NCI-H2081 (cell line): ENCODE measurements at places on chromosomes 2 and 18.

DNA sequence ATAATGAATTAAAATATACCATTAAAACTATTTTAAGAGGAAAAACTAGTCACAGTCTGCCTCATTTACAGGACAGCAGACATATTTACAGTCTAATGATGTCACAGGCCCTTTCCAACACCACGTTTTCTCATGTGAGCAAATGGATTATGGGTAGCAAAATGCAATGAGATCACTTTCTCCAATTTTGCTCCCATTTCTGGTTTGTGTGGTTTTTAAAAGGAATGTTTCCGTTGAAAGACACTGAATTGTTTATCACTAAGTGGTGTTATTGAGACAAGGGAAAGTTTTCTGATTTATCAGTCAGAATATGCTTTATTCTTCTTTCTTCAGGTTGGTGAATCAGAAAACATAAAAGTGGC, 11.4 kb upstream of the NR4A2 start:
- DNase-seq, result no peak

DNA sequence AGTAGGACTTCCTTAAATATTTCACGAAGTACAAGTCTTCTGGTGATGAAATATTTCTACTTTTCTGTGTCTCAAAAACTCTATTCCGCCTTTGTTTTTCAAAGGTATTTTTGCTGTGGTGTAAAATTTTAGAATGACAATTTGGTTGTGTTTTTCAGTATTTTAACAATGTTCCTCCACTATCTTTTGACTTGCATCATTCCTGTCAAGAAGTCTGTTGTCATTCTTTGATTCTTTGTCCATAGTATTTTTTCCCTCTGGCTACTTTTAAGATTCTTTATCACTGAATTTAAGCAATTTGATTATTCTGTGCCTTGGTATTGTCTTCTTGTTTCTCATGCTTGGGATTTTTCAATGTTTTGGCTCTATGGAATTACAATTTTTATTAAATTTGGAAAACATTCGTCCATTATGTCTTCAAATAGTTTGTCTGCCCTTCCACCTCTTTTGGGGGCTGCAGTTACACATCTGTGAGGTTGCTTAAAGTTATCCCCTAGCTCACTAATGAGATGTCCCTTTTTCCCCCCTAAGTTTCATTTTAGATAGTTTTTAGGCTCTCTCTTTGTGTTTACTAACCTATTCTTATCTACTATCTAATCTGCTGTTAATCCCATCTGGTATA, 76.0 kb downstream of the CAB39 start:
- DNase-seq, result no peak

DNA sequence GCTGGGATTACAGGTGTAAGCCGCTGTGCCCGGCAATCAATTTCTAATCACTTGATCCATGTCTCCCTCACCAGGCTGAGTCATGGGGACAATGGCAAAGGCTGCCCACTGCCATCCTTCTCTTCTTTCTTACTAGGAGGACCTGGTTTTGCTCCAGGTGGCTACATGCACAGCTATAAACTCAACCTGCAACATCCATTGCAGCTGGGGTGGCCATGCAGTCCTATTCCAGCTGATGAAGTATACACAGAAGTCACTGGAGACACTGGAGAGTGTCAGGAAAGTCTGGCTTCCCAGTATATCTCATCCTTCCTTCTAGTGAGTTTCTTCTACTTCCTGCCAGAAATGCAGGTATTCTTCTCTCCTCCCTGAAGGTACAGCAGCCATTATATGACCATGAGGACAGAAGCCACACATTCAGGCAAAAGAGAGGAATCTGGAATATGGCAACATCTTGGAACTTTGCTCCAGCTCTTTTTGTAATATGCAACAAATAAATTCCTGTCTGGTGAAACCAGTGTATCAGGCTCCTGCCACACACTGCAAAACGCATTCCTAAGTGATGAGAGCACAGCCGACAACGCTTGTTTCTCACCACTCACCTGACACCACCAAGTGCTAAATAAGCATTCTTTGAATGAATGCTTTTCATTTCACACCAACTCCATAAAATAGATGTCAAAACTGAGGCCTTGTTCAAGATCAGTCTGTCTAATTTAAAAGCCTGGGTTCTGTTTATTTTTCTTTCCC, 32.3 kb downstream of the SCTR start:
- DNase-seq, result no peak

DNA sequence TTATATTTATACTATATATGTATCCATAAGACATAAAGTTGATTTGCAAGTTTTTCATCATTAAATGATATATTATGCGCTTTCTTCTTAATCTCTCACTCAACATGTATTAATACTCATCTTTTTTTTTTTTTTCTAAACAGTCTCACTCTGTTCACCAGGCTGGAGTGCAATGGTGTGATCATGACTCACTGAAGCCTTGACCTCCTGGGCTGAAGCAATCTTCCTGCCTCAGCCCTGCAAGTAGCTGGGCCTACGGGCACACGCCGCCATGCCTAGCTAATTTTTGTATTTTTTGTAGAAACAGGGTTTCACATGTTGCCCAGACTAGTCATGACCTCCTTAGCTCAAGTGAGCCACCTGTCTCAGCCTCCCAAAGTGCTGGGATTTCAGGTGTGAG, 51.4 kb upstream of the MAP4K3 start:
- peak; percentile 35 for DNase-seq

- DNase-seq, result peak; percentile 98
Observed at GRCh38 chr2:162475661-162476060, 131.7 kb downstream of the GCA start.

- no peak for DNase-seq
Observed at GRCh38 chr2:65438137-65438899, 5.9 kb upstream of the SPRED2 start.

- peak; percentile 86 for DNase-seq
Observed at GRCh38 chr2:37527361-37527760, 144.1 kb downstream of the CDC42EP3 start.

- DNase-seq, result no peak
Observed at GRCh38 chr2:143526498-143526897, 397.3 kb downstream of the ARHGAP15 start.

DNA sequence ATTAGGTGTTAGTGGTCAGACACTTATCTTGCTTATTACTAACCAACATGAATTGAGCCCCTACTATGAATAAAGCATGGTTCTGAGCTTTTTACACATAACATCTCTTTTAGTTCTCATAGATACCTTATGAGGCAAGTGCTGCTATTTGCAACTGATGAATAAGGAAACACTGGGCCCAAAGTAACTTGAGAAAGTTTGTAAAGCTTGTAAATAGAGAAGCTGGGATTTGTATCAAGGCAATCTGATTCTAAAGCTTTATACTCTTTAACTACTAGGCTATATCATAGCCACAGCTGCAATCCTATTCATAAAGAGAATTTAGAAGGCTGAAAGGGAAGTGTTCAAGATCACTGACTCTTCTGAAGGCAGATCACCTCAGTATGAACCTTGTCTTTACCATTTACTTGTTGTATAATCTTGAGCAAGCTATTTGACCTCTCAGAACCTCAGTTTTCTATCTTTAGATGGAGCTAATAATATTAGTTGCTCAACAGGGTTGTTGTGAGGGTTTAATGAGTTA, 60.4 kb downstream of the ABCB11 start:
- no peak for DNase-seq

DNA sequence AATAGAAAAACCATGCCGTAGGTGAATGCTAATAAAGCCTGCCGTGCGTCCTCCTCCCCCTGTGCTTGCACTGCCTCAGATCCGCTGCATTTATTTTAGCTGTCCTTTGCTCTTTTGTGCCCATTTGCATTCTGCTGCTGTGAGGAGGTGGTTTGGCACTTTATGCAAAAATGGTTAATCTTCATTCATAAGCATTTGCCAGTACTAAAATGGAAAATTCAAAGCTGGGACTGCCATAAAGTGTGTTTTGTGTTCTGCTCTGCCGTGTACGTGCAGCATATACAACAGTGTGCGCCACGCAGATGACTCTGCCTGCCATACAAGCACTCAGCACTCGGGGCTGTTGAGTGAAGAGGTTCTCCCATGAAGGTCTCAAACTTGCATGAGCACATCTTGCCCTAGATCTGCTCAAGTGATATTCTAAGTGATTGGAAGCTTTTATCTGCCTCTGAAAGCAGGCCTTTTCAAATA, 73.6 kb downstream of the SPATS2L start:
- DNase-seq, result no peak

DNA sequence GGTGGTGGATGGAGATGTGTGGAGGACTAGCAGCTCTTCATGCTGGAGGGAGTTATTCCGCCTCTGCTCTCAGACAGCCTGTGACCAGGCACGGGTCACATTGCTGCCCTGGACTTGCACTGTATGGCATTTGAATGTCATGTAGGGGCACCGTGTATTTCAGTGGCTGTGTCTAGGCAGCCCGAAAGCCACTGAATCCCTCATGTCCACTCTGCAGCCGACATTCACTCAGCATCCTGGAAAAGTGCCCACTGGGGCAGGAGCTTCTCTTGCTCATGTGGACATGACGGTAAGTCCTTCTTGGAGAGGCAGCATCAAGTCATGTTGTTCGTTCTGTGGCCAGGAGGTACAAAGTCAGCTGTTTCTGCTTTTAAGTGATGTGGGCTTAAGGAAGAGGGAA, 127.9 kb downstream of the SH3RF3 start:
- DNase-seq, result no peak

DNA sequence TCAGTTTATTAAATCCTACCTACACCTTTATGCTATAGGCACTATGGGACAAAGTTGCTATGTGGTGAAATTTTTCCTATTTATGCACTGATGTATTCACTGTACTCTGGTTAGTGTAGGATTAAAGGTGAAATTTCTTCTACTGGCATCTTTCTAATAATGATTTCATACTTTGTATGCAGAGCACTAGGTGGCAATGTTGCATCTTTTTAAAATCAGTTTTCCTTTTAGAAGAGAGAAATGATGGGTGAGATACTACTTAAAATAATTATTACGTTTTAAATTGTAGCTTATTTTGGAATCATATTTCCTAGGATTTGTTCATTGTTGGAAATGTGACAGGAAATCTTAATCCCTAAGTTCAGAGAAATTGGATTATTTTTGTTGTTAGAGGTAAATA, 150.9 kb downstream of the CD8B2 start:
- DNase-seq, result peak; percentile 48

DNA sequence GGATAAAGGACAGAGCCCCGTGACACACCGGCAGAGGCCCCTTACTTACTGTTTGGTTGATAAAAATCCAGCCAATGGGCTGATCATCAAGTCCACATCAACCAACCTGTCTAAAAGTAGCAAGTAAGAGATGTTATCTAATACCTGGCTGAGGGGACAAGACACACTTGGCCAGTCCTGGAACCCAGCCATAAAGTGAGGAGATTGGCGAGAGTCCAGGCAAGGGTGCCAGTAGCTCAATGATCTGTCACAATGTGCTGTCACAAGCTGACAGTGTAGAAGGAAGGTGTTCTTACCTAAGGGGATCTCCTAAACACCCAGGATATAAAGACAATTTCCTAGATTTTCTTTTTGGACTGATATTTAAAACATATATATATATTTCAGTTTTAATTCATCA, 61.7 kb upstream of the IL1R2 start:
- no peak for DNase-seq

DNA sequence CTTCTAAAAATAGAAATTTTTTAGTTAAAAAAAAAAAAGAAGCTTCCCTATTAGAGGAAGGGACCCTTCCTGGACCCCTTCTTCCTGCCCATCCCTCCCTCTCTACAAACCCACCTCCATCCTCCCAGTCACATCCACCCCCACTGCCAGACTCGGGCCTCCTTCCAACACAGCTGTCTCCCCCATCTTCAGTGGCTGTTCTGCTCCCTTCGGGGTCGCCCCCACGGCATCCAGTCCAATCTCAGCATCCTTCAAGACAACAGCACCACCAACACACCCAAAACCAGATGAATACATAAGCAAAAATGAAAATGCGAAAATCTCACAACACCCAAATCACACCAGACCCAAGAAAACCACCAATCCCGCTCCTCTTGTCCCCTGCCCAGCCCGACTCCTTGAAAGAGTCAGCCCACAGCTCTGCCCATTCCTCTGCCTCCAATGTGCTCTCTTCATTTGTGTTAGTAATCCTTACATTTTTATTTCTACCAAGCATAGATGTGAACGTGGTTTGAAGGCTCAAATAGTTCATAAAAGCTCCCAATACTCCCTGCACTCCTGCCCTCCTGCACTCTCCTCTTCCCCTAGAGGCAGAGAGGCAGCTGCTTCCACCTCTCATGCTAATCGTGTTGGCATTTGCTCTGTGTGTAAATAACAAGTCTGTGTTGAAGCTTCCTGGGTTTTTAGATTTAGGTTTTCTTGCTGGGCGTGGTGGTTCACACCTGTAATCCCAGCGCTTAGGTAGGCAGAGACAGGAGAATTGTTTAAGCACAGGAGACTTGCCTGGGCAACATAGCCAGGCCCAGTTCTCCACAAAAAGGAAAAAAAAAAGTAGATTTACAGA, 37.0 kb downstream of the MAL start:
- peak; percentile 72 for DNase-seq

GRCh38 chr2:206082298-206082843, 3.6 kb downstream of the INO80D start:
- no peak for DNase-seq

DNA sequence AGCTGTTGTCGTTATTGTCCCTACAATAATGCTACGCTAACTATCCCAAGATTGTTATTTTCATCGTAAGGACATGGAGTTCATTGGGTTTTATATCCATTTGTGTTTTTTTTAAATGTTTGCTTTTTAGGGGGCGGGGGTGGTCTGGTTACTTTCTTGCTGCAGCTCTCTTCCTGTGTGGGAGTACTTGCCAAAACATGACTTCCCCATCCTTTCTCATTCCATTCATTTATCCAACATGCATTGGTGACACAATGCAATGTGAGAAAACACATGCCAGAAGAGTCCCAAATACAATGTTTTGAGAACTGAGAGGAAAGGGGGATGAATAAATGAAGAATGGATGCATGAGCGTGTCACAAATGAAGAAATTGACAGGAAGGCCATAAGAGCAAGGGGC, 55.9 kb downstream of the E2F6 start:
- no peak for DNase-seq

DNA sequence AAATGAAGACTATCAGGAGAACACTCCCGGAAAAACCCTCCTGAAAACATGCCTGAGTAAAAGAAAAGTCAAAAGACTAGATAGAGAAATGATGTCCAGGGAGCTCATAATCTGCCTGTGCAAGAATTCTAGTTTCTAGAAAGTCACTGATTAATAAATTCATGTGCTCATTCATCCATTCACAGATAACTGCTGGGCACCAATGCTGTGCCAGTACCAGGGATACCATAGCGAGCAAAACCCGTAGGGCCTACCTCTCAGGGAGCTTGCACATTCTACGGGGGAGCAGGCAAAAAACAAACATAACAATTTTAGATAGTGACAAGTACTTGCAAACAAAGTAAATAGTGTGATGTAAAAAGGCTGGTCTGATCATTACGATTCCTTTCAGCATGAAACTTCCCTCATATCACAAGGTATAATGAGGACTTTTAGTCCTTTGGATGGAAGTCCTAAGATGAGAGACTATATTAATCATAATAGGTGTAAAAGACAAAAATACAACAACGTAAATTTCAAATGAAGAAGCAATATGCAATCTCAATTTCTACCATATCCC, 289.9 kb downstream of the AFF3 start:
- DNase-seq, result no peak

- no peak for DNase-seq
Observed at GRCh38 chr2:121873864-121874263, 118.4 kb downstream of the TSN start.
